ENCODE measurements at places on chromosomes 6 and 20.

DNA sequence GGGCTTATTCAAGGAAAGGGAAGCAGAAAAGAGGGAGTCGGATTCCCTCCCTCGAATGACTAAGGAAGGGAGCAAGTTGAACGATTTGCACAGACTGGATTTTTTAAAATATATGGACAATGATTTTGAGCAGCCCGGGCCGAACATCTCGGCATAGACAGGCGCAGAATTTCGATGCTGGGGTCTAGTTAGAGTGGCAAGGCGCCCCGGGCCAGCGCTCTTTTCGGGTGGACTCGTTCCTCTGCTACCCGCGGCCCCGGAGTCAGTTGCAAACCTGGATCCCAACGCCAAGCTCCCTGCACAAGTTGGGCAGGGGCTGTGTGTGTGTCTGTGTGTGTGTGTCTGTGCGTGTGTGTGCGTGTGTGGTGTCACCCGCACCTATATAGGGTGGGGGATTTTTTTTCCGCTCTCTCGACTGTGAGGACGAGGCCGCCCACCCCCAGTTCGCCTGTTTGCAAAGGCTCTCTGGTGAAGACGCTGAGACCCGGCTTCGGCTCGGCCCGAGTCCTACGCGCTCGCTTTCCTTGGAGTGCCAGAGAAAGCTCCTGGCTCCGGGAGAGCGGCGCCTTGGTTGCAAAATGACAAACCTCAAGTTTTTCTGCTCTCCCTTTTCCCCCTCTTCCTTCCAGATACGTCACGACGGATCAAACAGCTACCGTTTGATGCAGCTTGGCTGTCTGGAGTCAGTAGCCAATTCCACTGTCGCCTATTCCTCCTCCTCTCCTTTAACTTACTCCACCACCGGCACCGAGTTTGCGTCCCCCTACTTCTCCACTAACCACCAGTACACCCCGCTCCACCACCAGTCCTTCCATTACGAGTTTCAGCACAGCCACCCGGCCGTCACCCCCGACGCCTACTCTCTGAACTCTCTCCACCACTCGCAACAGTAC is 1.4 kb downstream of the TFAP2D start:
- DNase-seq, result no peak

DNA sequence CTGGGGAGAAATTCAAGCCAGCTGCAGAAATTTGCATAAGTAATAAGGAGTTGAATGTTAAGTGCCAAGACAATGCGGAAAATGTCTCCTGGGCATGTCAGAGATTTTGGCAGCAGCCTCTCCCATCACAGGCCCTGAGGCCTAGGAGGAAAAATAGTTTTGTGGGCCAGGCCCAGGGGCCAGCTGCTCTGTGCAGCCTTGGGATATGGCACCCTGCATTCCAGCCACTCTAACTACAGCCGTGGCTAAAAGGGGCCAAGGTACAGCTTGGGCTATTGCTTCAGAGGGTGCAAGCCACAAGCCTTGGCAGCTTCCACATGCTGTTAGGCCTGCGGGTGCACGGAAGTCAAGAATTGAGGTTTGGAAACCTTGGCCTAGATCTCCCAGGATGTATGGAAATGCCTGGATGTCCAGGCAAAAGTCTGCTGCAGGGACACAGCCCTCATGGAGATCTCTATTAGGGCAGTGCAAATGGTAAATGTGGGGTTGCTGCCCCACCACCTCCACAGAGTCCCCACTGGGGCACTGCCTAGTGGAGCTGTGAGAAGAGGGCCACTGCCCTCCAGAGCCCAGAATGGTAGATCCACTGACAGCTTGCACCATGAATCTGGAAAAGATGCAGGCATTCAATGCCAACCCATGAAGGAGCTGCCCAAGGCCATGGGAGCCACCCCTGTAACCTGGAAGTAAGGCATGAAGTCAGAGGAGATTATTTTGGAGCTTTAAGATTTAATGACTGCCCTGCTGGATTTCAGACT is 126.5 kb downstream of the DTNBP1 start:
- no peak for DNase-seq

DNA sequence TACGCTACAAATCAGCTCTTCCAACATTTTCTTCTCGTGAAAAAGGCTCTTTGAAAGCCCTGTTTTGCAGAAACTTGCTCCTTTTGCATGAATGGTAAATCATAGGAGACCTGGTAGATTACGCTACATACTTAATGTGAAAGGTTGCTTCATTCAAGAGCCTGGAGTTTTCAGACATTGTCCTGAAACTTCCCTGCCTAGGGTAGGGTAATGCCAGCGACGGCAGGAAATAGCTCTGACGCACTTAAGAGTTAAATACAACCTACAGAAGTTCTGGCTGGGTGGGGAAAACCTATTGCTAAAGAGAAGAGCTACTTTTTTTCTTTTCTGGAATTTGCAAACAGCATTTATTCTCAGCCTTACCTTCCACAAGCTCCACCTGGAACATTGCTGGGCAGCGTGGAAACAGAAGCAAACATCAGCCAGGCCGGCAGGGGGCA is 144.5 kb downstream of the LPA start:
- peak; percentile 5 for DNase-seq

- peak; percentile 81 for DNase-seq
Observed at GRCh38 chr6:149169761-149170511, 147.6 kb upstream of the TAB2 start.

DNA sequence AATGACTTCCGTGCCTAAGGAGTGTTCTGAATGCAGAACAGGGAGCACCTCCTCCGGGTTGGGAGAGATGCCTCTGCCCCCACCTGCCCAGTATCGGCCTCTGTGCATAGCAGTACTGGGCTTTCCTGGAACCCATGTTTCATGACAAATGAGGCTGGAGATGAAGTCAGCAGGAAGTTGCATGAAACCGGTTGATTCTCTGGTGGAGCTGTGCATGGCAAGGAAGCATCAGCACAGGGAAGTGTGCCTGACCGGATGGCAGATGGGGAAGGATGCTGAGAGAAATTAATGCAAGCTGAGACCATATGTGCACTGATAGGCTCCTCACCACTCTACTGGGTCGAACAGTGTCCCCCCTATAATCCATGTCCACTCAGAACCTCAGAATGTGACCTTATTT is 155.5 kb downstream of the CDH26 start:
- no peak for DNase-seq

All from COLO829 (cell line).